ENCODE measurements at places on chromosomes 11 and 22.

GRCh38 chr11:90468923-90469322, 246.1 kb upstream of the CHORDC1 start:
- no peak for DNase-seq

DNA sequence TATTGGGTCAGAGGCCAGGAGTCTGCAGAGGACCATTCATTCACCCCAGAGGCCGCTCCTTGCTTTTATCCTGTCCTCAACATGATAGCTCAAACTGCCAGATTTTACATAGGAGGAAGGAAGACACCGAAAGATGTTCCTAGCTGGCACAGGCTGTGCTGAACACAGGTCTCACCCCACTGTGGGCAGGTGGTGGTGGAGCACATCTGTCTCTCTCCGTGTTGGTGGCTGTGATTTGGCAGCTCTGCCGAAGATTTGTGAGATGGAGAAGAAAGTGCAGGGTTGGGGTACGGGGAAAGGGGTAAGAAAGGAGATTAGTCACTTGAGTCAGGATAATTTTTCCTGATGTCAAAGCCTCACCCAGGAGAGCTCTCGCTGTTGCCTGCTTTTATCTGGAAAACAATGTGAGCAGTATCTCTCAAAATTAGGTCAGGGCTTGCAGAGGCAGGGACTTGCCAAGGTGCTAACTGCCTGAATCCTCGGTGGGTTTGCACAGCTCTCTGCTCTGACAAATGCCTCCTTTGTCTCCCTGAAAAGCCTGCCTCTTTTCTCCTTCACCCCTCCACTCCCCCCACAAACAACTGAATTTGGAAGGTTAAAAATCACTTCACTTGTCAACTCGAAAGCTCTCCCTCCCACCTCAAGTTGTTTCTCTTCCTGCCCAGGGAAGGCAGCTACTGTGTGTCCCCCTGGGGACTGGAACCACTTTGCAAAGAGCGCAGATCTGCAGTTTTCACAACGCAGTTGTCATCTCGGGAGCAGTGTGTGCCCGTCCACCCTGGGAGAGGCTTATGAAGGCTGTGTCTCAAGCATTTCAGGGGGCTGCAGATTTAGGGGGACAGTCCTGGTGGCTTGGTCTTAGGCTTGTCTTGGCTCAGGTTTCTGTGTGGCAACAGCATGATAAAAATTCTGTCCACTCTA, 299.7 kb downstream of the ST3GAL4 start:
- no peak for DNase-seq

DNA sequence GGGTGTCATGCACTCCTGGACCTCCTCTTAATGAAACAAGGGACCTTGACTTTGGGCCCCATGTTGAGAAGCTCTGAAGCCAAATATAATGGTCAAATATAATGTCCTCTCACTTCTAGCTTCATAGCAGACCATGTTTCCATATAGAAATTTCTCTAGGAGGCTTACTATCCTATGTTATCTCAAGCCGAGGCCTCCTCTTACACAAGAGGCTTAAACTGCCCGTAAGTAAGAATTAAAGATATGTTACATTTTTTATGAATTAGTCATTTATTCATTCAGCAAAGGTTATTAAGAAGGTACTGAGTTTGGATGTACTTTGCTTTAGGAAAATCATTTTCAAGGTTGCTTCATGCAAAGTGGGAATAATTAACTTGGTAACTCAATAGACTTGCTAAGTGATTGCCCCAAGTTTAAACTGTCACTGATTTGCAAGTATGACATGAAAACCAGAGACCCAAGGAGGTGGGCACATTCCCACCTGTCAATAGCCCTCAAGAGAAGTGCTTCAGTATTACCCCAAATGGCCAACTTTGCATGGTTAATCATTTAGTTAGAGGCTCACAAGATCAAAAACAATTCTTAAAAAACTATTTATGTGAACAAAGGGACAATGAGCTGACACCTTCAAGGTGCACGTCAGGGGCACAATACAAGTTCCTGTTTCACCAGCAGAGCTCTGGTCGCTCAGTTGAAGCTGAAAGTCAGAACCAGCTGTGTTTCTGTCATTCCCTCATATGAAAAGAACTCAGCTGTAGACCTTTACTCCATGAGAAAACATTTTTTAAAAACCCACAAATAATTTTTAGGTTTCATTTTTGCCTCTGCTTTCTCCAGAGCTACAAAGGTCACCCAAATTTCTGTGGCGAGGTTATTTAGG, 20.9 kb downstream of the BDNF start:
- no peak for DNase-seq

GRCh38 chr11:128458321-128458720, 129.0 kb downstream of the ETS1 start:
- no peak for DNase-seq

DNA sequence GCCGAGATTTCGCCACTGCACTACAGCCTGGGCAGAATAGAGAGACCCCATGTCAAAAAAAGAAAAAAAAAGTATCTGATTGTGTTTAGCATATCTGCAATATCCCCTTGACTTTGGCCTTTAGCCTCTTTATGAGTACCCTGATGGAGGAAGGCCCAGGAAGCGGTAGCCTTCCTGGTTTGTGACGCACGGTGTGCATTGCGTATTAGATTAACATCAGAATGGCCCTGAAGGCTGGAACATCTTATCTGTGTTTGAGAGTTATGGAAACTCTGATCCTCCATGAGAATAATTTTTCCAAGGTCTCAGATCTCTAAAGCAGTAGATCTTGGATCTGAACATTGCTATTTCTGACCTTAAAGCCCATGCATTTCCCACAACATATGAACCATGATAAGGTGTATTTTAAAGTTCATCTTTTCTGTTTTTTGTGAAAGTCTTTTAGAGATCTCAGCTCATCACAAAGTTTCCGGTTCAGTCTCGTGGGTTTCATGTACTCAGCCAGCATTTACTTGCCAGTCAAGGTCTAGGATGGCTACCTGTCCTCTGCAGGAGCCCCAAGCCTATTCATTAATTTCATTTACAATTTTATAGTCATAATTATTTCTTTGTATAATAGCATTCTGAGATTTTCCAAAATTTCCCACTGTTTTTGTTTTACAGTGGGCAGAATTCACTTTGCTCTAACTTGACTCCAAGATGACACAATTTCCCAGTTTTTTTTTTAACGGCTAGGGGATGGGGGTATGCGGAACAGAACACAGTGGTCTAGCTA, 605 bp upstream of the FDX1 start:
- DNase-seq = no peak

DNA sequence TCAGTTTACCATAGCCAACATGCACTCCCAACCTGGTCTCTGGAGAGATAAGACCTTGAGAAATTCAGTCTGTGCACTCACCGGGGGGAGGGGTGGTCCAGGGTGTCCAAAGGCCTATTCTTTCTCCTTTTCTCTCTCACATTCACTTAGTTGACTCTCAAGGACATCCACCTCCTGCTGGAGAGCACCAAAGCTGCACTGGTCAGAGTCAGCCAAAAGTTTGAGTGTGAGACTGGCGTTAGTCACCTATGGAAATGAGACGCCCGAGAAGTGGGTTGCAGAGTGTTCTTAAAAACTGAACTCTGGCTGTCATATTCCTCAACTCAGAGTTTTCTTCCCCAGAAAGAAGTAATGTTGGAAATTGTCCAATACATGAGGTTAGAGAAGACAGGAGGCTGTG, 5.0 kb upstream of the UBQLNL start:
- no peak for DNase-seq

- no peak for DNase-seq
Observed at GRCh38 chr11:69594481-69594880, 46.5 kb upstream of the CCND1 start.

GRCh38 chr11:102986815-102987214, 31.3 kb upstream of the MMP13 start:
- no peak for DNase-seq

GRCh38 chr11:28877340-28877739, 769.2 kb downstream of the METTL15 start:
- no peak for DNase-seq

GRCh38 chr22:37421468-37421877, 5.8 kb downstream of the ELFN2 start:
- no peak for DNase-seq

DNA sequence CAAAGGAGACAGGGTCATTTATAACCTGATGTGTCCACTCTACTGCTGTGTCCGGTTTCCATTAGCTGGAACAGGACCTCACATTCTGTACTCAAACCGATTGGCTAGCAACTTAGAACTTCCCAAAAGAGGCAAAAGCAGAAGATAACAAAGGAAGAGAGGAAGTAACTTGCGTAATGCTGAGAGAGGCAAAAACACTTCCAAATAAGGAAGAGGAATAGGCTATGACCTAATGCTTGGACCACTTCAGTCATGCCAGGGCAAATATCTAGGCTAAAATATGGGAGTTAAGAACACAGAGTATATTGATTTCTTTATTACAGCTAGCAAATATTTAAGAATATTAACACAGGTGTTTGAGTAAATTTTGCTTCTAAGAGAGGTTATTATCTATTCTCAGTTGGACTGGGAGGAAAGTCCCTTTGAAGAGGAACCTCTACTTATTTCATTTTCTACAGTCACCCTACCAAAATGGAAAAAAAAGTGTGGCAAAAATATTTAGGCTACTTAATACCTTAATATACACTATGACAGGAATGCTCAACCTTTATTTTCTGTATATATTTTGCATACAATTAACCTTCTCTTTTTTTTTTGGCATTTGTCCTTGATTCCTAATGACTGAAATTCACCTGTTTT, 499.8 kb upstream of the CHORDC1 start:
- no peak for DNase-seq
